Parietal lobe (tissue), 2 donors: ENCODE measurements at places on chromosomes 4 and X. TPM values are rescaled to one million over a fixed set of nuclear protein-coding genes. Genes with fewer than 3 reads are reported as not detected.

The LUZP4 gene
- total RNA-seq: not detected

The FGFBP2 gene
- total RNA-seq: not detected

The C4orf50 gene
- 28.2 TPM for total RNA-seq

The ABLIM2 gene
- 22.2 TPM for total RNA-seq

The PRRG3 gene
- total RNA-seq: 15.0 TPM

The SLC25A4 gene
- 28.5 TPM for total RNA-seq

The CENPI gene
- total RNA-seq: 13.5 TPM

The BDH2 gene
- total RNA-seq: 7.5 TPM

The ZCCHC12 gene
- total RNA-seq: 29.7 TPM

The AWAT1 gene
- total RNA-seq: not detected

The ARHGAP36 gene
- 0.31 TPM for total RNA-seq

The NLRP2B gene
- total RNA-seq: 0.31 TPM

The SPARCL1 gene
- 32.2 TPM for total RNA-seq

The GUCY1B1 gene
- 36.9 TPM for total RNA-seq

The KLB gene
- total RNA-seq: not detected

The MXRA5 gene
- total RNA-seq: 1.6 TPM

The HSPA4L gene
- 15.7 TPM for total RNA-seq

The H2BW2 gene
- total RNA-seq: not detected

The TCEAL5 gene
- total RNA-seq: 6.6 TPM

The CYBB gene
- total RNA-seq: 6.6 TPM

The WDFY3 gene
- 355 TPM for total RNA-seq

The OTUD6A gene
- not detected for total RNA-seq

The TCEAL9 gene
- total RNA-seq: 29.7 TPM

The CT55 gene
- total RNA-seq: 0.31 TPM

The TRIML2 gene
- not detected for total RNA-seq

The MGAT4D gene
- not detected for total RNA-seq

The CLGN gene
- 5.0 TPM for total RNA-seq

The BGN gene
- 4.7 TPM for total RNA-seq

The WDR44 gene
- 37.2 TPM for total RNA-seq

The HSD17B13 gene
- total RNA-seq: 0.94 TPM
